Naive thymus-derived CD4-positive, alpha-beta T cell (primary cell): ENCODE measurements at places on chromosomes 1 and 21. TPM values are rescaled to one million over a fixed set of nuclear protein-coding genes. Genes with fewer than 3 reads are reported as not detected.

DNA sequence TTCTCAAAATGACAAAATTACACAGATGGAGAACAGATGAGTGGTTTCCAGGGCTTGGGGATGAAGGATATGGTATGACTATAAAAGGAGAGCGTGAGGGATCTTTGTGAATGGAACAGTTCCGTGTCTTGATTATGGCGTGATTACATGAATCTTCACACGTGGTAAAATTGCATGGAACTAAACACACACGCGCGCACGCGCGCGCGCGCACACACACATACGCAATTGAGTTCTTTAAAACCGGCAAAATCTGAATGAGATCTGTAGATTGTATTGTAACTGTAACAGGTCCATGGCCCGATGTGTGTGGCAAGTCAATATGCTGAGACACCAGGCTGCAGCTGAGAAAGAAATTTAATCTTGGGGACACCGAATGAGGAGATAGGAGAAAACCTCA is 11.1 kb upstream of the LRRN2 start:
- DNase-seq = no peak

- no peak for DNase-seq
Measured at GRCh38 chr21:45168522-45168921, 94.1 kb downstream of the ADARB1 start.

DNA sequence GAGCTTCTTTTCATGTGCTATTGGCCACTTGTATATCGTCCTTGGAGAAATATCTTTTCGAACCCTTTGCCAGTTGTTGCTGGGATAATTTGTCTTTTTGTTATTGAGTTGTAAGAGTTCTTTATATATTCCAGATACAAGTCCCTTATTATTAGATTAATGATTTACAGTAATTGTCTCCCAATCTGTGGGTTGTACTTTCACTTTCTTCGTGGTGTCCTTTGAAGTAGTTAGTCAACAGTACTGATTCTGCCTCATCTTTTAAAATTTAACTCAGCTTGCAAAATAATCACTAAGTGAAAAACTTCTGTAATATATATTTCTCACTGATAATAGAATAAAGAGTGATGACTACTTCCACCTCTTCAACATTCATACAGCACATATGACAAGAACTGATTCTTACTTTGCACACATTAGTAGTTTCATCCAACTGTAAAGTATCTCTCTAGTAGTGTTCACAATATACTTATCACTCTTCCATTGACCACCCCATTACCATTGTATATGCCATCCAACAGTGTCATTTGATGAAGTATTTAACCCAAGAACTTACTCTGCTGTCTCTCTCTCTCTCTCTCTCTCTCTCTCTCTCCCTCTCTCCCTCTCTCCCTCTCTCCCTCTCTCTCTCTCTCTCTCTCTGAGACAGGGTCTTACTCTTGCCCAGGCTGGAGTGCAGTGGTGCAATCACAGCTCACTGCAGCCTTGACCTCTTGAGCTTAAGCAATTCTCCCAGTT is 104.2 kb upstream of the DMRTA2 start:
- DNase-seq = no peak

GRCh38 chr1:154857022-154857421 is 13.1 kb downstream of the KCNN3 start:
- DNase-seq = no peak

GRCh38 chr1:166675213-166675612 is 164.1 kb upstream of the POGK start:
- DNase-seq = no peak

DNA sequence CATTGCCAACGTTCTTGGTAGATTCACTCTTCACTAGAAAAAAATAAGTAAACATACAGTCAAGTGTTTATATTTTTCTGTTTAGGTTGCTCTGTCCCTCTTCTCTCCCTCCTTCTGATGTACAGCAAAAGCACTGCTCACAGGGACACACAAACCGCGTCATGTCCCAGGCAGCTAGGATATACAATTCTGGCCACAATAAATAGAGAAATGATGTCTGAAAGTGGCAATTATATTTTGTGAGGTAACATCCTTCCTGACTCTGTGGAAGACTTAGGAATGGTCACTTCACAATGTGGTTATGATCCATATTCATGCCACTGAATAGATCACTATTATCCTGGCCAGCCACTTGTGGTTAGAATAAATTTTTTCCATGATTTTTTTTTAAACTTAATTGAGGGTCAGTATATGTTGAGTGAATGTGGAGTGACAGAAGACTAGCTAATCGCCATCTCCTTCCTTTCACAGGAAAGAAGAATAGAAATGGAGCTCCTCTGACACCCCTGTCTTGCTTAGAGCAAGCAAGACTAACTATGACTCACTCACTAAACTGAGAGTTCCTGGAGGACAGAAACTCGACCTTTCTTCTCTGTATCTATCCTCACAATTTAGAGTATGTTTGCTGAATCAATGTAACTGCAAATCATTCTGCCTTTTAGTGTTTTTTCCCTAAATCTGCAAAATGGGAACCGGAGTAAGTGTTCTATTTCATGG is 54.0 kb downstream of the ZNHIT6 start:
- no peak for DNase-seq

GRCh38 chr1:53547231-53547790 is 88.1 kb downstream of the DMRTB1 start:
- DNase-seq = no peak

DNA sequence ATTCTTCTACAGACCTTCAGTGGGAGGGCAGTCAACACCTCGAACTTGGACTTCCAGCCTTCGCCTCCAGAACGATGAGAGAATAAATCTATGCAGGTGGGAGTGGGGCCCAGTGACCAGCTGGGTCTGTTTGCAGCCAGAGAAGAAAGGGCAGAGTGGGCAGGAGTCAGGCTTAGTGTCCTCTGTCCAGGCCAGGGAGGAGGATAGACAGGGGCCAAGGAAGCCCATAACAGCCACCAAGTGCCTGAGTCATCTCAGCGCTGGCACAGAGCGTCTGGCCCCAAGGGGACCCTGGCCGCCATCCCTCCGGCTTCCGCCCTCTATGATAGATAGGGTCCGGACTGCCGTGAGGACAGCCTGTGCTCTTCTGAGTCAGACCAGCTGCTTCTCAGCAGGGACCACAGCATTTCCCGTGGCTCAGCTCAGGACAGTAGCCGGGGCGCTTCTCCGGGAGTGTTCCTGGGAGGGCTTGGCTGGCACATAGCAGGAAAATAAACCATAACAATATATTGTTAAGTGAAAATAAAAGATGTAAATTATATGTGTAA is 133.1 kb upstream of the C1orf174 start:
- DNase-seq = no peak

DNA sequence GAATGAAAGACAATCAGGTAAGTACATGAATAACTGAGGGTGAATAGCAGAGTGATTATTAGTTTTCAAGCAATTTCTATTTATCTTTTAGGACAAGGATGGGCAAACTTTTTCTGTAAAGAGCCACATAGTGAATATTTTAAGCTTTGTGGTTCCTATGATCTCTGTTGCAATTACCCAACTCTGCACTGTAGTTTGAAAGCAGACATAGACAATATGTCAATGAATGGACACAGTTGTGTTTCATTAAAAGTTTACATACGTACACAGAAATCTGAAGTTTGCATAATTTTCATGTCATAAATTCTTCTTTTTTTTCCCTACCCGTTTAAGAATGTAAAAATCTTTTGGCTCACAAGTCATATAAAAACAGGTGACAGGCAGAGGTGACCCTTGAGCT is 71.4 kb downstream of the ZNF281 start:
- no peak for DNase-seq

DNA sequence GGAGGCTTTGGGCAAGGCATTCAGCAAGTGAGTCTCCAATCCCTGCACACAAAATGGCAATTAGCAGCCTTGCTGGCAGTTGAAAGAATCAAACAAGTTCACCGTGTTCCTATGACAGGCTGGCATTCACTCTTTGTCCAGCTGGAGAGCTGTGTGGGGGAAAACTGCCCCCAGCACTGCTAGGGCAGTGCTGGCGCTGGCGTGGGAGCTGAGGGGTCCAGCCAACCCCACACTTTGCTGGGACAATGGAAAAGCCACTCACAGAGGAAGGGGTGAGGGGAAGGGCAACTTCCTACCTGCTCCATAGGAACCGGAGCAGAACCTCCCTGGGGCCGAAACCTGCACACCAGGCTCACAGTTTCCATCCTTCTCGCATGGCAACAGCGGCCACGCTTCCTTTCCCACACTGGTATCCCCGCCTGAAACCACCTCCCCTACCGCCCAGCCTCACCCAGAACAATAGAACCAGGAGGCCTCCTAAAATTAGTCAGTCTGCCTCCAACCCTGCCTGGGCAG is 26.7 kb upstream of the KCNN3 start:
- no peak for DNase-seq

GRCh38 chr1:47276850-47277249 is 37.1 kb downstream of the STIL start:
- DNase-seq = no peak

DNA sequence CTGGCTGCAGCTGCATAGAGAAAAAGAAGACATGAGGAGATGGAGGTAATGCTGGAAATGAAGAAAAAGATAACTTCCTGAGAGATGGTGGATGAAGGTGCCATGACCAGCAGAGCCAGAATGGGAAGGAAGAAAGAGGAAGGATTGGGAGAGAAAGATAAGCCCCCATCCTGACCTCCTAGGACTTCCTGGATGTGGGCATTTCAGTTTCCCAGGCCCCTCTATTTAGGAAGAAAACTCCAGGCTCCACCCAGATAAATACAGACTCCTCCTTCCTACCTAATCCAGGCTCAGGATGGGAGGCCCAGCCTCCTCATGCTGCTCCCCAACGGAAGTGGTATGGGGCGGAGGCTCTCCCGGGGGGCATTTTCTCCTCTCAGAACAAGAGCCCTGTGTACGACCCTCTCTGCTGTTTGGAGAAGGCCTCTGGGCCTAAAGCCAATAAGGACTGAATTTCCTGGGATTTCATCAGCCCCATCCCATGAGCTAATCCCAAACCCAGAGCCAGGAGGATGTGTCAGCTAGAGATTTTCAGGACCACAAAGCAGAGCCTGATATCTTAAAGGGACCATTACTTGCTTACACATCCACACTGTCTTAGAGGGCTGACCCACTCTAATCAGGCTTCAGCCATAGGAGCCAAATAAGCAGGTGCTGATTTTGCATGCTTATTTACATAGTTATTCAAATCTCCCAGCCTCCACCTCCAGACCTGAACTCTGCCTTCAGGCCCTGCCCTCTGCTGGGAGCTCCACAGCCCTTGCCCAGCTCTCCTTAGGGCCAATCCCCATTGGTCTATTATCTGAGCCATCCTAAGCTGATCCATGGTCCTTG is 5.1 kb upstream of the ARHGEF2 start:
- no peak for DNase-seq

DNA sequence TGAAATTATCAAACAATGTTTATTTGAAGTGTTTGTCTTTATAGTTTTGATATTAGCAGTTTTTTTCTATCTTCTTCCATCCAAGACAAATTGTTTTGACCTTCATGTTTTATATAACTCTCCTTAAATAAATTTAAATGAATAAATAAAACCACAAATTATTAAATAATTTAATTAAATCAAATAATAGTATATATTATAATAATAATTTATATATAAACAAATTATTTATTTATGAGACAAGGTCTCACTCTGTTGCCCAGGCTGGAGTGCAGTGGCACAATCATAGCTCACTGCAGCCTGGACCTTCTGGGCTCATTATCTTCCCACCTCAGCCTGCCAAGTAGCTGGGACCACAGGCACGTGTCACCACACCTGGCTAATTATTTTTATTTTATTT is 12.4 kb upstream of the PWP2 start:
- DNase-seq = no peak

DNA sequence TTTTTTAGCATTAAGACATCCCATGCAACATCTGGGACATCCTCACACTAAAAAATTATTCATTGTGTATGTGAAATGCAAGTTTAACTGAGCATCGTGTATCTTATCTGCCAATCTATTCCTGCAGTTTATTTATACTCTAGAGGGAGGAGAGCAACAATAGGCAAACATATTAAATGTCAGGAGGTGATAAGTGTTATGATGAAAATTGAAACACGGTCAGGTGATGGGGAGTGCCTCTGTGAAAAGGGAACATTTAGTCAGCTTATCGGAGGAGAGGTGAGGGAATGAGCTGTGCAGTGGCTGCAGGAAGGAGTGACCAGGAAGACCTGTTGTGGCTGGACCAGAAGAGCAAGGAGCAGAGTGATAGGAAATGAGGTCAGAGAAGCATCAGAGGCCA is 775 bp upstream of the EFCAB14 start:
- no peak for DNase-seq

DNA sequence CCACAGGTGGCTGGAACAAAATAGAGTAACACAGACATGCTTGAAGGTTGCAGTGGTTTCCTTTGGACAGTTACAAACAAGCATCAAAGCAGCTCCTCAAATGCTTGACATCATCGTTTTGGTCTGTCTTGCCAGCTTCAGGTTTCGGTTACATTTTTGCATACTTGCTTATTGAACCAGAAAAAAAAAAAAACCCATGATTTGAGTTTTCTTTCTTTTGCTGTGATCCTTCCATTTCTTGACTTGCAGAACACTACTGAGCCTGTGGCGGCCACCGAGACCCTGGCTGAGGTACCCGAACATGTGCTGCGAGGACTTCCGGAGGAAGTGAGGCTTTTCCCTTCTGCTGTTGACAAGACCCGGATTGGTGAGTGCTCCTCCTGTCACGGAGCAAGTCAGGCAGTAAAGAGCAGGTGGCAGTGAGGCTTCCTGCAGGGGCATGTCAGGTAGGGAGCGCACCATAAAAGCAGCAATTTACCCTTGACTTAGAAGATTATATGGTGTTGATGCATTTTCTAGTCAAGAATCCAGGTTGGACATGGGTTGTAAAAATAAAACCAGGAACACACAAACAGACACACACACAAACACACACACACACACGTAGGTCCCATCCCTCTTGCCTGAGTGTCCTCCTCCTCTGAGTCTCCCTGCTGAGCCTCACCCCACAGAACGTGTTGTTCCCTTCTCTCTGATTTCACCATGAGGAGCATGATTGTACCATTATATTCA is 30.9 kb downstream of the PRDM2 start:
- peak; percentile 96 for DNase-seq

- no peak for DNase-seq
Measured at GRCh38 chr21:41166884-41167283, 1.1 kb upstream of the BACE2 start.

GRCh38 chr1:191699343-191699742 is 458.9 kb upstream of the RGS18 start:
- no peak for DNase-seq

GRCh38 chr1:235330918-235331285 is 2.5 kb downstream of the GGPS1 start:
- DNase-seq = no peak

The MEGF6 gene
- total RNA-seq = 81.3 TPM

The GBP6 gene
- 2.4 and 2.8 TPM in 2 replicates for total RNA-seq

The COA6 gene
- 9.5 TPM for total RNA-seq

The CAPZB gene
- total RNA-seq = 216 TPM

The C1orf232 gene
- total RNA-seq = not detected

The SOD1 gene
- total RNA-seq = 192 TPM

The CD1C gene
- not detected in 2 replicates for total RNA-seq

The CFHR1 gene
- total RNA-seq = not detected
